ENCODE measurements at places on chromosomes 3 and 15. TPM values are rescaled to one million over a fixed set of nuclear protein-coding genes. Genes with fewer than 3 reads are reported as not detected.
A peak's percentile ranks its signal among the peaks of the same experiment; 100 is the strongest.

GRCh38 chr3:177778633-177779032 is 581.4 kb upstream of the TBL1XR1 start:
- DNase-seq = no peak

- peak; percentile 61 for DNase-seq
Measured at GRCh38 chr15:73601451-73602445, 31.4 kb downstream of the NPTN start.

- no peak for DNase-seq
Measured at GRCh38 chr15:64251658-64252057, 88.8 kb upstream of the PPIB start.

DNA sequence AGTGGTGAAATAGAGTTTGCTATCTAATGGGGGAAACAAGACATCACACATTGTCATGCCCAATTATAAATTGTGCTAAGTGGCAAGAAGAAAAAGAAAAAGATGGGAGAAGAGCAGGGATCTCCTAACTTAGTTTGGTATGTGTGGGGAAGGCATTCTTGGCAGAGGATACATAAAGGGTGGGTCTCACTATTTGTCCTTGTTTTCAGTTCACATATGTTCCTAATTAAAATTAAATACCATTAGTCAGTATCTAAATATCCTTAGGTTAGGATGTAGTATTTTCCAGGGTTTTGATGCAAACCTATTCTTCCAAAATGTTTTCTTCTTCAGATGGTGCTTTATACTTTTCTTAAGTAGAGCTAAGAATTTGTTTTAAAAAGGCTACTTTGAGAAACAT is 173.7 kb downstream of the B3GALNT1 start:
- no peak for DNase-seq

GRCh38 chr3:180467177-180467576 is 134.8 kb upstream of the TTC14 start:
- no peak for DNase-seq

Gene U2SURP
- 29.4 TPM for total RNA-seq

Gene C3orf22
- not detected for total RNA-seq

Gene CPN2
- total RNA-seq = not detected
